ENCODE measurements at places on chromosomes 6 and 20.

- DNase-seq = no peak
Measured at GRCh38 chr6:156851454-156851921, 74.3 kb downstream of the ARID1B start.

- peak; percentile 68 for DNase-seq
Measured at GRCh38 chr6:111995404-111995803, 58.5 kb upstream of the CCN6 start.

DNA sequence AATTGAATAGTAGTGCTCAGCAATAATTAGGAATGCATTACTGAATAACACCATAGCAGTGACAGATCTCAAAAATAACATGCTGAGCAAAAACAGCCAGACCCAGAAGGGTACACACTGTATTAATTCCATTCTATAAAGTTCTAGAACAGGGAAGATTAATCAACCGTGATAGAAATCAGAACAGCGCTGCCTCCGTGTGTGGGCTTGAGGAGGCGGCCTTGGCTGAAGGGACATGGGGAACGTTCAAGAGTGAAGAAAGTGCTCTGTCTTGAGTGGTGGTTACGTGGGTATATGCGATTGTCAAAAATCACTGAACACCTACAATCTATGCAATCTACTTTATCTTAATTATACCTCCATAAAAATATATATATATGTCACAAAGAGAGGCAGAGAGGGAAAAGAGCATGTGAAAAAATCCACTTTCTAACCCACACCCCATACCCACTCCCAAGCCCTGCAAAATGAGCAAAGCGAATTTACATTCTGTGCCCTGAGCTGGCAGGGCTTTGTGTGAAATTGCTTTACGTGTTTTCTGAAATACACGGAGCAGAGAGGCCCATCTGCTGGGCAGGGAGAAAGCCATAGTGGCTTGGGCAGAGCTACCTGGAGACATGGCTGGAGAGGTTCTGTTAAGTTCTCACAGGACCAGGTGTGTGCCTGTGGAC is 74.4 kb downstream of the NFATC2 start:
- no peak for DNase-seq

- DNase-seq = no peak
Measured at GRCh38 chr20:16551607-16552006, 21.6 kb downstream of the KIF16B start.

DNA sequence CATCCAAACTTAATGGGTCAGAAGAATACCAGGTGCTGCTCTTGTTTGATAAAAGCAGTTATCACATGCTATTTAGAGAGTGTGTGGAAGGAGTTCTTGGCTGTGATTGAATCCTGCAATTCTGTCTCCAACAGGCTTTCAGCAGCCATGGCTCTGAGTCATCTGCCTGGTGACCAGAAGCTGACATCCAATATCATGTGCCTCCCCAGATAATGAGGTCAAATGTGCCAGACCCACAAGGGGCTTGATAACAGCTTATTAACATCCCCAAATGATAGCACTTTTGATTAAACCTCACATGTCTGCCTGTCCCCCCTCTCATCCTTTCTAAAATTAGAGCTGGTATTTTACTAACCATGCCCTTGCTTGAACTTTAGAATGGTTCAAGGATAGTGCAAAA is 175.7 kb upstream of the PLN start:
- peak; percentile 16 for DNase-seq

- DNase-seq = no peak
Measured at GRCh38 chr6:113402544-113402943, 454.6 kb upstream of the MARCKS start.

GRCh38 chr20:16609066-16609465 is 35.8 kb upstream of the KIF16B start:
- DNase-seq = no peak

- no peak for DNase-seq
Measured at GRCh38 chr6:15937602-15938001, 191.3 kb upstream of the MYLIP start.

DNA sequence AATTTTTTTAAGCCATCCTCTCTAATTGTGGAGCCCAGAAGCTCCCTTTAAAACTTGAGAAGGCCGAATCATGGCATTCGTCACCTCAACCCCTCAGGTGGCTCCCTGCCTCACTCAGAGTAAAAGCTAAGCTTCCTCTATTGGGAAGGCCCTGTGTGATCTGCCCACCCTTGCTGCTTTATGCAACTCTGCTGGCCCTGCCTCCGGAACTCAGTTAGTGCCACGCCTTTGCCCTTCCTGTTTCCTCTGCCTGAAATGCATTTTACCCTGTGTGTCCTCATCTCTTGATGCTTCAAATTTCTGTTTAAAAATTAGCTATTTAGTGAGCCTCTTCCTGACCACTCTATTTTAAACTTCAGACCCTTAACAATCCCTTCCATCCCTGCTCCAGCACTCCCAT is 5.7 kb downstream of the PACRG start:
- no peak for DNase-seq

DNA sequence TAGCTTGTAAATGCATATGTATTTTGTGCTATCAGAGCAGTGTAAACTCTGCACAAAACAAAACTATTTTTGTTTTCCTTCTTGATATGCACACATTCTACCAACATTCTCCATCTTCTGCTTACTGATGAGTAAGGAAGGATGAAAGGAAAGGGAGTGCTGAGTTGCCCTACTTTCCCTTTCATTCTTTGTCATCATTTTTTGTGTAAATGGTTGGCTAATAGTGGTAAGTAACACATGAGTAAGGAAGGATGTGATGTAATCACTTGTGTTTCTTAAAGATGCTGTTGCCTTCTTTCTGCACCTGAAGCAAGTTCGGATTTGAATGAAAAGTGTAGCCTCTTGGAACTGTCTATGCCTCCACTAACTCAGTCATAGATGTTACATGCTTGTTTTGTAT is 4.6 kb upstream of the REV3L start:
- DNase-seq = peak; percentile 83

DNA sequence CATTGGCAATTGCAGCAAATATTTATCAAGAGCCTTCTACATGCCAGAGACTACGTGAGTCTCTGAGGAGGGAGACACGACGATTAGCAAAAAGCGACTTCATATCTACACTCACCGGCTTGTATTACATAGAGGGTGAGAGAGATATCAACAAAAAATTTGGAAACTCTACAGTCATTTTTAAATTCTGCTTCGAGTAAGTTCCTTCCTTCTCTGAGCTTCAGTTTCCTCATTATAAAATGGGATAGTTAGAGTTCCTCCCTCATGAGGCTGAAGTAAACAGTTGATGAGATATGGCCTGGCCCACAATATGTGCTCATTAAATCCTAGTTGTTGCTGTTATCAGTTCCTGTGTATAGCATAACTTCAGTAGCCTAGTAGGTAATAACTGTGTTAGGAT is 64.1 kb upstream of the SIRPA start:
- DNase-seq = no peak

GRCh38 chr6:167505782-167506181 is 180.9 kb downstream of the TTLL2 start:
- DNase-seq = no peak

DNA sequence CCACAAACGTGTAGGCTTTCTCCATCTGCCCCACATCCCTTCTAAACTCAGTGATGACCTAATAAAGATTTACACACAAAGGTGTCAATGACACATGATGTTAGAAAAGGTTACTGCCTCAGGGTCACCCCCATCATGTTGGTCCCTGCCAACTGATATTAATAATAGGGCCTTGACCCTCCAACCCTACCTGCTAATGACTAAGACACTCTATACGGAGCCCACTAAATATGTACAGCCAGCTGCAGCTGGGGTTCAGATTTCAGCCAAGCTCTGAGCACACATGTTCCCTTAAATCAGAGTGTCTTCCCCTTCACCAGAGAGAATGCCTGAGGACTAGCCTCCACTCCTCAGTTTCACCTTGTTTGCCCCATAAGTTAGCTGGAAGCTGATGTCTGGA is 67.4 kb upstream of the SNRPB2 start:
- no peak for DNase-seq

GRCh38 chr20:39716796-39717341 is 754.7 kb downstream of the DHX35 start:
- no peak for DNase-seq
